Stimulated activated CD4-positive, alpha-beta T cell treated with anti-CD3 and anti-CD28 coated beads, TNF-alpha, amount 100 ng/mL, for 1 hour (primary cell): ENCODE measurements at places on chromosomes 2 and 18.

- DNase-seq = no peak
Observed at GRCh38 chr2:233973786-233974185, 56.6 kb downstream of the TRPM8 start.

GRCh38 chr18:14075196-14075595 lies 57.0 kb downstream of the ZNF519 start:
- no peak for DNase-seq

- no peak for DNase-seq
Observed at GRCh38 chr2:220533485-220533884, 906.1 kb downstream of the SLC4A3 start.

- DNase-seq = no peak
Observed at GRCh38 chr2:215140166-215140707, 1.8 kb upstream of the ABCA12 start.

GRCh38 chr18:22293417-22293816 lies 124.0 kb downstream of the GATA6 start:
- DNase-seq = no peak

GRCh38 chr18:23270986-23271680 lies 135.8 kb downstream of the CABLES1 start:
- DNase-seq = no peak

DNA sequence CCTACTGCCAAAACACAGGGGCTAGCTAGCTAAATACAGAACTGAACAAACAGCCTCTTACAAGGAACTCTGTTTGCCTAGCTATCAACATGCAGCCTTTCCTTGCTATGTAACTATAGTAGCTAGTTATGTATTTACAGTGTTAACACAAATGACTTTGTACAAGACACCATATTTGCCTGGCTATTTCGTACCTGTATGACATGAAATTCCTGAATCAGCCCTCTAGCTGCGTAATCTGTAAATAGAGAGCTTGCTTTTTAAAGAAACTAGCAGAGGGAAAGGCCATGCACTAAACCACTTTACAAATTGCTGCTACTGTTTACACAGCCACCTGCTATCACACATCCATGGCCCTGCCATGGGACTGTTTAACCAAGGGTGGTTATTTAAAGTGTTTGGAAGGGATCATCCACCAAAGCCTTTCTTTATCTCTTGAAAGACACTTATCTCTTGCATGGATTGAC lies 248.7 kb downstream of the TFCP2L1 start:
- DNase-seq = no peak

DNA sequence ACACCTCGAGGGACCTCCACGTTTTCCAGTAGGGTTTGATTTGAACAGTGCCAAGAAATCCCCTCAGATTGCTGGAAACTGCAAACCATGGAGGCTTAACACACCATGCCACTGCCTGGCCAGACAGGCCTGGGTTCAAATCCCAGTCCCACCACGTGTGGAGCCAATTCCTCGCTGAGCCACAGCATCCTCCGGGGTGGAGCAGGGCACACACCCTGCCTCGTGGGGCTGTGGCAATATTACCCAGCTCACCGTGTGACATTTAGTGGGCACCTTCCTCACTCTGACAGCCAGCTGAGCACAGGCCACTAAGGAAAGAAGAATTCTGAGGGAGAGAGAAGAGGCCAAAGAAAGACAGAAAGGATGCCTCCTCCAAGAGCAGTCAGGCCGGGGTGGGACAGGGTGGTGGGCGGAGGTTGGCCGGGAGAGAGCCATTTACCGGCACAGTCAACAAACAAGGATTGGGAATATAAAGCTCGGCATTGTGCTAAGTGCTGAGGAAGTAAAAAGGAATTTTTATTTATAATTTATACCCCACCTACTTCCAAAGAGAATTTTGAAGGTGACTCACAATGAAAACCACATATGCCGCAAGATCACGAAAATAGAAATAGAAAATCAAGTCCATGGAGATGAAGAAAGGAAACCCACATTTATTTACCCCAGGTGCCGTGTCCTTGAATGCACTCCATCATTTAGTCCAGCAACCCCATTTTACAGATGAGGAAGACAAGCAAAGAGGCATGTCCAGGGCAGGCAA lies 111.5 kb downstream of the MCFD2 start:
- no peak for DNase-seq

GRCh38 chr2:120857931-120858330 lies 122.3 kb downstream of the GLI2 start:
- DNase-seq = no peak

- DNase-seq = no peak
Observed at GRCh38 chr2:25757906-25758305, 84.5 kb upstream of the DTNB start.

GRCh38 chr18:70659036-70659925 lies 370.4 kb downstream of the SOCS6 start:
- peak; percentile 9 for DNase-seq

- no peak for DNase-seq
Observed at GRCh38 chr2:63628403-63628942, 39.7 kb downstream of the MDH1 start.

DNA sequence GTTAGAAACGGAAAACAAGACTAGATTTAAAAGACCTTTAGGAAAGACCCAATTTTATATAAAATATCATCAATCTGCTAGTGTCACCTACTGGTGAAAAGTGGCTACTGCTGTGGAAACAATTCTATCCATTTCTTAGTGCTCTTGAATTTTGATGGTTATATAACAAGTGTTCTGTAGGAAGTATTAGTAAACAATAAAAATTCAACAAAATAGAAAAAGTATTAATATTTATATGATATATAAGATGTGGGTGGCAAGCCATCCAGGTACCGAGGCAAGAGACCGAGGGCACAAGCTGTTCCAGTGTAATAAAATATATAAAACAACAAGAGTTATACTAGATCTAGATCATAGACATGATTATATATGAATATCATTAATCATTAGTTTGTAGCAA lies 6.2 kb upstream of the TMEM87B start:
- no peak for DNase-seq

- no peak for DNase-seq
Observed at GRCh38 chr2:41736105-41736567, 311.7 kb upstream of the PKDCC start.

DNA sequence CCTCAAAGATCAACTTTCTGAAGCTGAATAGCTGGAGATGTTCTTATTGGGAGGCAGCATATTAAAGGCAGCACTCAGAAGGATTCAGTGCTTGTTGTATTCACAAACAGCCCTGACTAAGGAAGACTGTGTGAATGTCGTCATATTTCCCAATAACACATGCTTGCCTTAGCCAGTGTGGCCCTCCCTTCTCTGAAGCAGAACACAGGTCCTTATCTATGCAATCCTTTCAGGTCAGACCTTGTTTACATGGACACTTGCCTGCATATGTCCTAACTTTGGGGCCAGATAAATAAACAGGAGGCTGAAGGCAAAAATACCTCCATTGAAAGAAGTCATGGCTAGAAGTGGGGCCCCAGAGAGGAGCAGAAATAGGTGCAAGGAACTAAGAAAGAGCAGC lies 97.2 kb downstream of the SLC4A3 start:
- no peak for DNase-seq

DNA sequence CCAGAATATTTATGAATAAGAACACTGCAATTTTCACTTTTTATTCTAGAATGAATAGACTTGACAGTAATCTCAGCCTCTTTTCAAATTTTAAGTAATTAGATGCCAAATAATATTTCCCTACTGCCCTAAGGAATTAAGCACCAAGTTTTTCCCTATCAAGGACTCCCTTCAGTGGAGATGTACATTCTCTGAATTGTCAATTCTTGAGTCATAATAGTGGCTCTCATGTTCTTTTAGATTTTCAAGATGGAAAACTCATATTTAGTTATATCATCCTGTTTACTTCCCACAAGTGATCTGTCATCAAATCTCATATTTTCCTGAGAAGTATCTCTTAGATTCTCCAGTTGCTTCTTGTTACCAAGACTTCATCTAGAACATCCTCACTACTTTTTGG lies 1248.9 kb upstream of the CHAC2 start:
- DNase-seq = no peak

DNA sequence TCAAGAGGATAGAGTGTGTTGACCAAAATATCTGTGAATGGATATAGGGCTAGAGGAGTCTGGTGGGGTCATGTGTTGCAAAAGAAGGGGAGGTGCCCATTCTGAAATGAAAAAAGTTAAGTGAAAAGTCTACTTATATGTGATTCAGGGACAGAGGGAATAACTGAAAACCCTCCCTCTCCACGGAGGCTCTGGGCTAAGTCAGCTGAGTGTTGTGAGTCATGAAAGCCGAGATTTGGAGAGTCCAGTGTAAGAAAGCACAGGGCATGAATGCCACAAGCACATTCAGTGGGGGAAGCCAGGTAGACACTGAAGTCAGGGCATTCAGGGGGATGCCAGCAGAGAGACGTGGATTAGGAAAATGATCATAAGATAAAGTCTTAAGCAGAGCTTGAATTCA lies 871.9 kb downstream of the TSN start:
- DNase-seq = no peak

DNA sequence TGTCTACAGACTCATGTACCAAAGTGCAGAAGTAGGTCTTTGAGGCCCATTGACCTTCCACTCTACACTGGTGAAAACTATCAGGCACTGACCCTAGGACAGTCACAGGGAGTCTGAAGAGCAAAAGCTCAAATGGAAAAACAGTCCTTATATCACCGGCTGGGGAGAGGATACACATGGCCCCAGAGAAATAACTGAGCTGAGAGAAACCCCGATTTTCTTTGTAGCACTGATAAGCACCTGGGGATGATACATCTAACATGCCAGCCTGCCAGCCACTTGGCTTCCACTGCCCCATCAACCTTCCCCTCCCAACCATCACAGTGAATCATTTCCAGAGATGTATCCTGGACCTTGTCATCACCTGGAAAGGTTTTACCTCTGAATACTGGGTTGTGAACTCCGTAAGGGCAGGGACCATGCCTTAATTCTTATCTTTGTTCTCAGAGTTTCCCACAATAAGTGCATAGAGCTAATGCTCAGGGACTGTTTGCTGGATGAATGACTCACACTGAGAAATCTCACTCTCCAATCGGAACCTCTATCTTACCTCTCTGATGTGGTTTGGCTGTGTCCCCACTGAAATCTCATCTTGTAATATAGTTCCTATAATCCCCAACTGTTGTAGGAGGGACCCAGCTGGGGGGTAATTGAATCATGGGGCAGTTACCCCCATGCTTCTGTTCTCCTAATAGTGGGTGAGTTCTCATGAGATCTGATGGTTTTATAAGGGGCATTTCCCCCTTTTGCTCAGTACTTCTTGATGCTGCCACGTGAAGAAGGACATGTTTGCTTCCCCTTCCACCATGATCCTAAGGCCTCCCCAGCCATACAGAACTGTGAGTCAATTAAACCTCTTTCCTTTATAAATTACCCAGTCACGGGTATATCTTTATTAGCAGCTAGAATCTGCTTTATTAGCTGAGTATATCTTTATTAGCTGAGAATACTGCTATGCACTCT lies 37.1 kb downstream of the EVA1A start:
- DNase-seq = no peak

DNA sequence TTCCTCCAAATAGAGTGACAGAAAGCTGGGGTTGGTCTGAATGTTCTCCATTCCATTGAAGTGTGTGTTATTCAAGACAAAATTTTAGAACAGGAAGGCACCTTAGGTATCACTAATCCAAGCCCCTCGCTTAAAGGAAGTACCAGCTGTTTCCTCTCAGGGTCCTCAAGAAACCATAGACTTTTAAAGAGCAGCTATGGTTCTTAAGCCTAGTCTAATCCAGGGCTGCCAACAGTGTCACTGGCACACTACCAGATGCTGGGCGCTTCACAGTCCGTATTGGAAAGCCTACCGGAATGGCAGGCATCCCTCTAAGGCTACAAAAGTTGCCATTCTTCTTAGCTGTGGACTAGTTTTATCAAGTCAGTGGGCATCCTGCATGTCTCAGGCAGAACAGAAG lies 1.9 kb downstream of the NEMP2 start:
- DNase-seq = no peak

GRCh38 chr2:48471048-48471474 lies 58.9 kb upstream of the STON1 start:
- no peak for DNase-seq

- DNase-seq = no peak
Observed at GRCh38 chr2:142694282-142694681, 183.2 kb upstream of the KYNU start.

DNA sequence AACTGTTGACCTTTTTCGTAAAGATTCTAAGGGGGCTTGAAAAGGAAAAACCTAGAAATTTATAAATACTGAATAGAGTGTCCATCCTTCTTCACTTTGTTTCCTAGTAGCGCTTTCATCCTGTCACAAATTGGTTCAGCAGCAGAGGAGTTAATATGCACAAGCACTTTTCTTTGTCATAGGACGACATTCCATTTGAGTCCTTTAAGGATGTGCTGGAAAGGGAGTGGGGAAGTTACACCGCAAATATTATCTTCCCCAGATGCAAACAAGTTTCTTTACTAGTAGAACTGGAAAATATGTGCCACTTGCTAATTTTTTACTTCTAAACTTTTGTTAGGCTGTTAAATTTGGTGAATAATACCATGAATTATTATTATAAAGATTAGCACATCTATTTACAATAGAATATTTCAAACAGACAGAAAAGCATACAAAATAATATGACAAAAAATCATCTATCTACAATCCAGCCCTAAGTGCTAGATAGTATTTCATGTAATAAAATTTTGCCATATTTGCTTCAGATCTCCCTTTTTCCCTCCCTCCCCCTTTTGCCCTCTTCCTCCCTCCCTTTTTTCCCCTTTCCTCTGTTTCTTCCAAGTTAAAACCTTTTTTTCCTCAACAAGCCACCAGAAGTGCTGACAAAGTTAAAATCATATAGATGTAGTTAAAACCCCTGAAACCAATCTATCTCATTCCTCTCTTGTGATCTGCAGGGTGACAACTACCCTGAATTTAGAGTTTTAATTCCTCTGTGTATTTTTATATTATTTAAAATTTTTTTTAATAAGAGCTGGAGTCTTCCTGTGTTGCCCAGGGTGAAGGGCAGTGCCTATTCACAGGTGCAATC lies 50.5 kb upstream of the MAP4K3 start:
- DNase-seq = no peak

DNA sequence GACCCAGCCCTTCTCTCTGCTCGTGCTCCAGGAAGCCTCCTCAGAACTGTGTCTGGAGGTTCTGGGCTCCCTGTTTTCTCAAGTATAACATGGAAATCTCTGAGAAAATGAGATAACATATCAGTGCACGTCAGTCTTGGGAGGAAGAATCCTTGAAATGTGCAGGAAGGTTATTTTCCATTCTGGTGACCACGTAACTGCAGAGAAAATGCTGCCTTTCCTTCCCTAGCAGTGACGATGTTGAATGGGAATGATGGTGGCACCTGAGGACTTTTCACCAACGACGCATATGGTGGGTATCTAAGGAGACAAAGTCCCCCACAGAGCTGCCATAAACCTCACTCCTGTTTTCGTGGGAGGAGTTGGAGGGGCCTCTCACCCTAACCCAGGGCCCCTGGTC lies 272.1 kb upstream of the SIX2 start:
- DNase-seq = no peak

GRCh38 chr18:58886864-58887612 lies 22.4 kb downstream of the ZNF532 start:
- no peak for DNase-seq

GRCh38 chr2:105926960-105927678 lies 182.4 kb downstream of the NCK2 start:
- DNase-seq = peak; percentile 30

- peak; percentile 24 for DNase-seq
Observed at GRCh38 chr2:174682578-174683391, 81.5 kb downstream of the CHRNA1 start.

- no peak for DNase-seq
Observed at GRCh38 chr2:234950730-234951663, 820 bp upstream of the SH3BP4 start.
